Putamen (tissue), 1 donor: ENCODE measurements at places on chromosomes 5 and 9.
A peak's percentile ranks its signal among the peaks of the same experiment; 100 is the strongest.

GRCh38 chr5:170638454-170639220 lies 134.8 kb downstream of the KCNIP1 start:
- DNase-seq: peak; percentile 13

DNA sequence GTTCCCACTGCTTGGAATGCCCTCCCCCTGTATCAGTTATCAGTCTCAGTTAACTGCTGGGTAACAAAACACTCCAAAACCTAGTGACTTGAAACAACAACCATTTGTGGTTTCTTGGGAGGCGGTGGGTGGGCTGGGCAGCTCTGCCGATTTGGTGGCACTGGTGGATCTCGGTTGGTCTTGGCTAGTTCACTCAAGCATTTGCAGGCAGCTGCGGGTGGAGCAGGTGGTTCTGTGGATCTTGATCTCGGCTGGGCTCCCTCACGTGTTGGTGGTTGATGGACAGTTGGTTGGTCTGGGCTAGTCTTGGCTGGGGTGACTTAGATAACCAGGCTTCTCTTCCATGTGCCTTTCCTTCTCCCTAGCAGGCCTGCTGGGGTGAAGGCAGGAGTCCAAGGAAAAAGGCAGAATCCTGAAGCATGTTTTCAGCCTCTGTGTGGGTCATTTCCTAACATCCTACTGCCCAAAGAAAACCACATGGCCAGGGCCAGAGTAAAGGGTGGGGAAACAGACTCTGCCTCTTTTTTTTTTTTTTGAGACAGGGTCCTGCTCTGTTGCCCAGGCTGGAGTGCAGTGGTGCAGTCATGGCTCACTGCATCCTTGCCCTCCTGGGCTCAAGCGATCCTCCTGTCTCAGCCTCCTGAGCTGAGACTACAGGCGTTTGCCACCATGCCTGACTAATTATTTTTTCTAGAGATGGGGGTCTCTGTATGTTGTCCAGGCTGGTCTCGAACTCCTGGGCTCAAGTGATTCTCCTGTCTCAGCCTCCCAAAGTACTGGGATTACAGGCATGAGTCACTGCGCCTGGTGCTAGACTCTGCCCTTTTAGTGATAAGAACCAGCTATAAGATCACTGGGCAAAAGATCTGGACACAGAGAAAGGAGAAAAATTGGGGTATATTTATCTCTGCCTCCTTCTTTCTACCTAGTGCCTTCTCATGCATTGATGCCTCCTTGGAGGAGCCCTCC lies 183.7 kb downstream of the RGS3 start:
- no peak for DNase-seq

DNA sequence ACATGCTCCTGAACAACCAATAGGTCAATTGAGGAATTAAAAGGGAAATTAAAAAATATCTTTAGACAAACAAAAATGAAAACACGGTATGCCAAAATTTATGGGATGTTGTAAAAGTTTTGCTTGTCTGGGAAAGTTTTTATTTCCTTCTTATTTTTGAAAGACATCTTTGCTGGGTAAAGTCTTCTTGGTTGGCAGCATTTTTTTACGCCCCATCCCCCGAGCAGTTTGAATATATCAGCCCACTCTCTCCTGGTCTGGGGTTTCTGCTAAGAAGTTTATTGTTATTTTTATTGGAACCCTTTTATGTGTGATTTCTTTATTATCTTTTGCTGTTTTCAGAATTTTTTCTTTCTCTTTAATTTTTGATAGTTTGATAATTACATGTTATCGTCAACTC lies 16.3 kb downstream of the XRCC4 start:
- DNase-seq: no peak

- no peak for DNase-seq
Observed at GRCh38 chr5:134462047-134462575, 50.4 kb upstream of the CDKN2AIPNL start.

DNA sequence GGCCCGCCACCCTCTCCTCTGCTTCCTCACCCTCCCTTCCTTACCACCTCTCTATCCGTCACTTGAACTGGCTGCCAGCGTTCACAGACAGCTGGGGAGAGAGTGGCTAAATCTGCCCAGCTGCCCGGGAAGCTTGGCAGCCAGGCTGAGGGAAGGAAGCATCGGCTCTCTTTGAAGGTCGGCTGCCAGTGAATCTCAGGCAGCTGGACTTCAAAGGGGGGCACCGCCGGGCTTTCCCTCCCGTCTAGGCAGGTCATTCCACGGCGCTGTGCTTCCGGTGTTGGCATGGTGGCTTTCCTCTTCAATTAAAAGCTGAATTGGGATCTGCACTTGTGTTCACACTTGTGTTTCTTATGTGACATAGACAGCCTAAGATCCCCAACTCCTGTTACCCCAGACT lies 174.0 kb downstream of the GDNF start:
- DNase-seq: peak; percentile 23
